ENCODE measurements at places on chromosomes 1 and 21.

DNA sequence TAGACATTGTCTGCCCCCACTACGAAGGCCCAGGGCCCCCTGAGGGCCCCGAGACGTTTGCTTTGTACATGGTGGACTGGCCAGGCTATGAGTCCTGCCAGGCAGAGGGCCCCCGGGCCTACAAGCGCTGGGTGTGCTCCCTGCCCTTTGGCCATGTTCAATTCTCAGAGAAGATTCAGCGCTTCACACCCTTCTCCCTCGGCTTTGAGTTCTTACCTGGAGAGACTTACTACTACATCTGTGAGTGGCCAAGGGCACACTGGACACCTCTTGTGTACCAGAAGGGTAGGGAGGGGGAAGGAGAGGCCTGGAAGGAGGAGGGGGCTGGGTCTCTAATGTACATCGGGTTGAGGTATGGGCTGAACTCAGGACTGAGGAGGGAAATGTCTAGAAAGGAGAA, 3.2 kb downstream of the EFNA4 start:
- DNase-seq = no peak

GRCh38 chr1:37567023-37567422, 10.3 kb downstream of the DNALI1 start:
- no peak for DNase-seq

GRCh38 chr1:100628631-100629081, 90.7 kb downstream of the GPR88 start:
- no peak for DNase-seq

GRCh38 chr1:187971851-187972250, 1143.1 kb downstream of the PLA2G4A start:
- DNase-seq = no peak

DNA sequence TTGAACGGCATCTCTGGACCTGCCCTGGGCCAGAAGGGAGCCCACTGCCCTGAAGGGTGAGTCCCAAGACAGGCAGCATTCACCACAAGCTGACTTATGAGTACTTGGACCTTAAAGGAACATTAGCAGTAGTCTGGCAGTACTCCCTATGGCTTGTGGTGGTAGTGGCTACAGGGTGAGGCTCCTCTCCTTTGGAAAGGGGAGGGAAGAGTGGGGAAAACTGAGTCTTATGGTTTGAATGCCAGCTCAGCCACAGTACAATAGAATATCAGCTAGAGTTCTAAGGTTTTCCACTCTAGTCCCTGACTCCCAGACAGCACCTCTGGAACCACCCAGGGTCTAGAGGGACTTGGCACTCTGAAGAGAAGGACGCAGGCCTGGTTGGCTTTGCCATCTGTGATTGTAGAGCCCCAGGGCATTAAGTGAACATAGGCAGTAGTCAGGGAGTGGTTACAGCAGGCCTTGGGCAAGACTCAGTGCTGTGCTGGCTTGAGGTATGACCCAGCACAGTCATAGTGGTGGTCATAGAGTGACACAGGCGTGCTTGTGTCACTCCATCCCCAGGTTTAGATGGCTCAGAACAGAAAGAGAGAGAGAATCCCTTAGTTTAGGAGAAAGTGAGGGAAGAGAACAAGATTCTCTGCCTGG, 31.0 kb downstream of the CD53 start:
- no peak for DNase-seq

- no peak for DNase-seq
Observed at GRCh38 chr1:161092621-161093028, 3.3 kb upstream of the NECTIN4 start.

GRCh38 chr1:55188909-55189308, 26.3 kb downstream of the USP24 start:
- DNase-seq = no peak

- no peak for DNase-seq
Observed at GRCh38 chr1:12258272-12258671, 28.4 kb downstream of the VPS13D start.

DNA sequence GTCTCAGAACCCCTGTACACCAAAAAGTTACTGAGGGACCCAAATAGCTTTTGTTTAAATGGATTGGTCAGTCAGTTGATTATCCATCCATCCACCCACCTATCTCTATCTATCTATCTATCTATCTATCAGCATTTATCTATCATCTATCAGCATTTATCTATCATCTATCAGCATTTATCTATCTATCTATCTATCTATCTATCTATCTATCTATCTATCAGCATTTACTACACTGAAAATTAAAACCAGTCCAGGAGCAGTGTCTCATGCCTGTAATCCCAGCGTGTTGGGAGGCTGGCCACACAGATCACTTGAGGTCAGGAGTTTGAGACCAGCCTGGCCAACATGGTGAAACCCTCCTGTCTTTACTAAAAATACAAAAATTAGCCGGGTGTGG, 47.1 kb downstream of the CLSTN1 start:
- no peak for DNase-seq

GRCh38 chr1:209646558-209646957, 5.7 kb downstream of the LAMB3 start:
- no peak for DNase-seq

DNA sequence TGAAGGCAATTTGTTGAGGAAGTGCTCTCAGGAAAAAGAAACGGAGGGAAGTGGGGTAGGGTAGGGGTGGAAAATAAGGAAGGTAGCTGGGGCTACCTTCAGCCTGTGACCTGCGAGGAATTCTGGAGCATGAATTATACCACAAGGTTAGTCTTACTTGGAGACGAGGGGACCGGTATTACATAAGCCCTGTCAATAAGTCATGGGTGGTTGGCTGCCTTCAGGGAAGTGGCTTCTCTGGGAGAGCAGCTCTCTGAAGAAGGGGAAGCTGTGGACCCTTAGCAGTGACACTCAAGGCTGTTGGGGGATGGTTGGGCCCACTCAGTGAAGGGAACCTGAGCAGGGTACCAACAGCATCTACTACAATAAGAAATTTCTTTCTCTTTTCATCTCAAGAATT, 111.3 kb downstream of the TNFSF18 start:
- no peak for DNase-seq

DNA sequence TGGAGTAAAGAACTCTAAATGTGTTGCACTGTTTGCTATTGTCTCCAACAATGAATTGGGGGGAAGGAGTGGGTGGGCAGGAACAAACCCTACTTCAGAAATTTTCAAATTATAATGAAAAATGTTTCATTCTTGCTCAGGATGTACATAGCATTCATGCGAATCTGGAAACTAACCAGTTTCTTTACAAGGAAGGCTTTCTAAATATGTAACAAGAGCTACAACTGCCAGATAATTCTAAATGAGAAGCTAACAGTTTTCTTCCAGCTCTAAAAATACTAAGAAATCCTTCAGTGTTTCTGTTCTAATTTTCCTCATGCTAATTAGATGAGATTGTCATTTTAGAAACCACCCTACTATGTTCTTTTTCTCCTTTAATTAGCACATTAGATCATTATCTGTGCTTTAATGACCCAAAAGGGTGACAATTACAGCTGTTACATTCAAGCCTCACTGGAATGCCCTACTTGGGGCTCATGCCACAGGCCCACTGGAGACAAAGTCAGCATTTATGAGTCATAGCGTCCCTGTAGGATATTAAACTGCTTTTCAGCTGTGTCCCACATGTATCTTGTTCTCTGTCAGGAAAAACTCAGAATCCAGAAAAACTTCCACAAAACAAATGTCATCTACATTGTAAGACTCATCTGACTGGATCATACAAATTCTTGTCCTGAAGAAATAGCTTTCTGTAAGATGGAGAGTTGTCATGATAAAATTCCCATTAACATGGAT, 804.6 kb upstream of the CXADR start:
- DNase-seq = no peak

GRCh38 chr21:32197896-32198295, 81.0 kb downstream of the MIS18A start:
- no peak for DNase-seq

- DNase-seq = no peak
Observed at GRCh38 chr1:214281021-214281719, at the start of gene SMYD2. Gene SMYD2 (plus strand): TSS chr1:214281159. CDS start chr1:214281255, 96 bp downstream.

- DNase-seq = no peak
Observed at GRCh38 chr1:156657741-156658319, 15.9 kb downstream of the BCAN start.

GRCh38 chr1:89022167-89022959, at the start of gene GBP3:
Gene GBP3 (minus strand): TSS chr1:89022866. CDS start chr1:89020721, 2,145 bp downstream.
- DNase-seq = peak; percentile 21

- DNase-seq = no peak
Observed at GRCh38 chr1:41718497-41718896, 200.2 kb downstream of the HIVEP3 start.

DNA sequence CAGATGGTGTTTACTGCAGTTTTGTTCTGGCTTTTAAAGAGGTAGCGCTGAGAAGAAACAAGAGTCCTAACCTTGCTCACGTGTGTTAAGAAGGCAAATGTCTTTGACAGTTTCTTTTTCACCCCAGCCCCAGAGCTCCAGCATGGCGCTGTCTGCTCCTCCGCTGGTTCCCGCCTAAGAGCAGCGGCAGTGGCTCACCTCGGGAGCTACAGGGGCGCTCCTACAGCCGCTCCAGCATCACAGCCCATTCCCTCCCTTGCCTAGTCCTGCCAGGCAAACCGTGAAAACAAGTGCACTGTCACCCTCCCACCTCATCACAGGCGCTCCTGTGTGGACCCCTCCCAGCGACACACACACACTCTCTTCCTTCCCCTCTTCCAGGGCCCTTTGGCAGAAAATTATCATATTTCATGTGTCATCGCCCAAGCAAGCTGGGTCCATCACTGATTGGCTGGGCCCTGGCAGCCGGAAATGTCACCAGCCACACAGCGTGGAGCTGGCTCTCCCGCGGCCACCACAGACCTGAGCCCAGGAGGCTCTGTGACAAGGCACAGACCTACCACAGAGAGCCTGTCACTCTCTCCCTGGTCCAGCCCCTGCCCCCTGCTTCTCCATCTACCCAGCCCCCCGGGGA, 1.2 kb upstream of the HIVEP3 start:
- peak; percentile 66 for DNase-seq

DNA sequence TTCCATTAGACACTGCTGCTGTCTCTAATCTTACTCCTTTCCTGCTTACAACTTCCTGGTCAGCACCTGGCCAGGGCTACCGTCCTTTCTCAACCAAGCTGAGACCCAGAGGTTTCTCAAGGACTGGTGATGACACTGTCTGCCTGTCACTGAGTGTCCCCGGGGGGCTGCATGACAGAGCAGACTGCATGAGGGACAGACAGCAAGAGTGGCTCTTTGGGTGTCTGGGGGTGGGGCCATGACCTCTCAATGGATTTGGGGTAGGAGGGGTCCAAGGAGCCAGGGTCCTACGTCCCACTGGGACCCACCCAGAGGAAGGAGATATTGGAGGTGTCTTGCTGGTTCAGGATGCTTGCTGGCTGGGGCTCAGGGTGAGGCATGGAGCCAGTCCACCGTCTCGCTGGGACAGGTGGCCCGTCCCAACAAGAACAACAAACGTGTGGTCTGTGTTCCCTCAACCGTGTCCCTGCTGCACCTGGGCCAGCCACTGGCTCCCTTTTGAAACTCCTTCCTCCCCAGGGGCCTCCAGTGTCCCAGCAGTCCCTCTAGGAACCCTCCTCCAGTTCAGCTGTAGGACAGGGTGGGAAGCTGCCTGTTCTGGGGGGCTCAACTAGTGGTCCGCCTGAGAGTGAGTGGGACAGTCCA, 344.6 kb upstream of the AJAP1 start:
- no peak for DNase-seq

GRCh38 chr1:170168265-170168664, 22.5 kb downstream of the NTMT2 start:
- DNase-seq = no peak

- no peak for DNase-seq
Observed at GRCh38 chr1:77511440-77511840, 171.0 kb downstream of the ZZZ3 start.

GRCh38 chr1:11413986-11414391, 65.0 kb upstream of the DISP3 start:
- DNase-seq = no peak

- DNase-seq = no peak
Observed at GRCh38 chr1:53552146-53552861, 93.1 kb downstream of the DMRTB1 start.

DNA sequence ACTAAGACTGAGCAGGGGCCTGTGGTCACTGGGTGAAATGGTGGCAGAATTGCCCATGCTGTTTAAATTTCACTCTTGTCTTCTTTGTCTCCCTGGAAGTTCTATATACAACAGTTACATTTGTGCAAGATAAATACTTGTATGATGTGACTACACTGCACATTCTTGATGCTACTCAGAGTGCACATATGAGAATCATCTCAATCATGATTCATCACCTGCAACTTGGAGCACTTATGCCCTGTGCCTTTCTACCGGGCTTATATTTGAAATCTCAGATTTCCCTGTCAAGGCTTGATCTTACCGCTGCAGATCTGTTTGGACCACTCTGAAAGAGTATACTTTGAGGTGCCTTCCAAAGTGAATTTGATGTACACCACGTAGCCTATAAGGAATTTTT, 10.6 kb downstream of the PGM1 start:
- no peak for DNase-seq

- DNase-seq = no peak
Observed at GRCh38 chr21:29443411-29444010, 144.8 kb downstream of the BACH1 start.

DNA sequence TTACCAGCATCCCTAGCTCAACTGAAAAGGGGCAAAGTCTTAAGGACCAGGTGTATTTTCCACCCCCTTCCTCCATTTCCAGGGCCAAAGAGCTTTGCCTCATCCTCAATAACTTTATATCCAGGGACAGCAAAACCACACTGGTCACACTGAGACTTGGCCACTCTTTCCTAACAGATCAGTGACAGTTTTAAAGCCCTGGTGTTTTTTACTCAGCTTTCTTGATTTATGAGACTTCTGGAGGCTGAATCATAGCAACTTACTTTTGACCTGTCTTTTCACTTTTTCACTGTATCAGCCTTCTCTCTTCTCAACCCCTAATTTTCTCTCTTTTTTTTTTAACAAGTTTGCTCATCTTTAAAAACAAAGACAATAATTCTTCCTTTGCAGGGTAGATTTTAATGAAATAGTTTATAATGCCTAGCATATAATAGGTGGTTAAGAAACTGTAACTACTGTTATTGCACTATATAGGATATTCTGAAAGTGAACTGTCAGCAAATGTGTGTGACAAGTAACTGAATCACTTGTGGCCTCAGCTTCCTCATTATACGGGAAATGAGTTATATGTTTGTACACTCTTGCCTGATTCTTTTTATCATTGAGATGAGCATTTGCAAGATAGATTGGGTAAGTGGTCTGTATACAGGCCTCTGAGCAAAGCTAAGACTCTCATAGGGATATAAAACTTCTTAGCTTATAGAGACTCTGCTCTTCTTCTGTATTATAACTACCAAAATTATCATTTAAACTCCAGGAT, 19.7 kb upstream of the DYNLT5 start:
- DNase-seq = no peak

DNA sequence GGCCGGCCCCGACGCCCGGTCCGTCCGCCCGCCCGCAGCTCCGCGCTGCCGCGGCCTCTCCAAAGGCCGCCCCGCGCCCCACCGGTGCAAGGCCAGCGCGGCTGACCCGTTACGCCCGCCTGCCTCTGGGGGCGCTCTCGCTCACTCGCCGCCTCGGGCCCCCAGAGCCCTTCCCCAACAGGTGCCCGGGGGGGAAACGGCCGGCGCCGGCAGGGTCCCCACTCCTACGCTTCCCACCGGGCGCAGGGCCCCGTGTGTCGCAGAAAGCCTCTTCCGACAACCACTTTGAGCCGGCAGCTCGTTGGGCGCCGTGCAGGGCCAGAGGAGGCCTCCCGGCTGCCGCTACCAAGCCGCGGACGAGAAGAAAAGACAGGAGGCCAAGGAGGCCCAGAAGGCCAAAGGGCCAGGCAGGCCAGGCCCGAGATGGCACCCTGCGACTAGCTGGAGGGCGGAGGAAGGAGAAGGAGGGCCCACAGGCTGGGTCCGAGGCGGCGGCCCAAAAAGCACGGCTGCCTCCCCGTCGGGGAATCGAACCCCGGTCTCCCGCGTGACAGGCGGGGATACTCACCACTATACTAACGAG, 64.9 kb upstream of the FCGR2A start:
- DNase-seq = no peak

- no peak for DNase-seq
Observed at GRCh38 chr1:162704673-162705424, 72.6 kb downstream of the DDR2 start.

All from GM12864 (cell line).